ENCODE measurements at places on chromosomes 16 and 17. TPM values are rescaled to one million over a fixed set of nuclear protein-coding genes. Genes with fewer than 3 reads are reported as not detected.
A peak's percentile ranks its signal among the peaks of the same experiment; 100 is the strongest.

- peak; percentile 31 for DNase-seq
- H3K4me1 ChIP-seq: peaks cover 17% of the 10 kb centered on the region
- H3K27me3 ChIP-seq: no peaks in the 10 kb centered on the region
- H3K27ac ChIP-seq: peak overlapping the region; percentile 47
- H3K36me3 ChIP-seq: peaks cover 16% of the 10 kb centered on the region
Measured at GRCh38 chr16:25148568-25149215, 37.1 kb downstream of the LCMT1 start.

- no peak overlapping the region for H3K27ac ChIP-seq
- H3K4me3 ChIP-seq: no peak overlapping the region
- peaks cover 6% of the 10 kb centered on the region for H3K36me3 ChIP-seq
- DNase-seq: no peak
- peaks cover 3% of the 10 kb centered on the region for H3K4me1 ChIP-seq
Measured at GRCh38 chr17:59753522-59754467, 46.3 kb downstream of the VMP1 start.

GRCh38 chr16:27237219-27238015 is 31.2 kb downstream of the NSMCE1 start:
- no peak for DNase-seq
- H3K4me1 ChIP-seq: peaks cover 31% of the 10 kb centered on the region
- no peaks in the 10 kb centered on the region for H3K27me3 ChIP-seq
- peak overlapping the region; percentile 83 for H3K27ac ChIP-seq
- no peaks in the 10 kb centered on the region for H3K36me3 ChIP-seq

- H3K36me3 ChIP-seq: no peaks in the 10 kb centered on the region
- H3K27ac ChIP-seq: no peak within 1 kb of the TSS
- peak within 1 kb of the TSS; percentile 69 for H3K4me3 ChIP-seq
- peaks cover 4% of the 10 kb centered on the region for H3K4me1 ChIP-seq
Measured at GRCh38 chr16:85898521-85899442, at the start of gene IRF8. IRF8 (plus strand) TSS chr16:85899162; CDS start chr16:85903016, 3,854 bp downstream.

GRCh38 chr16:86432691-86433090 is 77.6 kb upstream of the FOXF1 start:
- H3K27ac ChIP-seq: no peak overlapping the region
- no peaks in the 10 kb centered on the region for H3K36me3 ChIP-seq
- H3K4me3 ChIP-seq: no peak overlapping the region
- DNase-seq: no peak

DNA sequence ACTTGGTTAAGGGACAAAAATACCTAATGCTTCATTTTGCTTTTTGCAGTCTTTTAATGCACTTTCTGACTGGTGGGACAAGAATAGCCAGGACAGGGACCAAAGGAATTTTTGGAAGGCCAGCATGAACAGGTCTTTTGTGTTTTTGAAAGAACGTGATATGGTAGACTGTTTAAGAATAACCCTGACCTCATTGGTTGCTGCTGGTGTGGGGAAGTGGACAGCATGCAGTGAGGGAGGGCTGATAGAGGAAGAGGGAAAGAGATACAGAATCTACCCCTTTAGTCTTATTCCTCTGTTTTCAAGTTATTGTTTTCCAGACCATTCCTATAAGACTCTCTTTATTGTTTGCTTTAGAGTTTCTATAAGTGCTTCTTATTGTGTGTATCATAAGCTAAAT is 816.2 kb downstream of the CDH11 start:
- DNase-seq: no peak
- peaks cover 15% of the 10 kb centered on the region for H3K4me1 ChIP-seq
- H3K27me3 ChIP-seq: no peaks in the 10 kb centered on the region
- H3K27ac ChIP-seq: no peak overlapping the region
- H3K4me3 ChIP-seq: no peak overlapping the region

DNA sequence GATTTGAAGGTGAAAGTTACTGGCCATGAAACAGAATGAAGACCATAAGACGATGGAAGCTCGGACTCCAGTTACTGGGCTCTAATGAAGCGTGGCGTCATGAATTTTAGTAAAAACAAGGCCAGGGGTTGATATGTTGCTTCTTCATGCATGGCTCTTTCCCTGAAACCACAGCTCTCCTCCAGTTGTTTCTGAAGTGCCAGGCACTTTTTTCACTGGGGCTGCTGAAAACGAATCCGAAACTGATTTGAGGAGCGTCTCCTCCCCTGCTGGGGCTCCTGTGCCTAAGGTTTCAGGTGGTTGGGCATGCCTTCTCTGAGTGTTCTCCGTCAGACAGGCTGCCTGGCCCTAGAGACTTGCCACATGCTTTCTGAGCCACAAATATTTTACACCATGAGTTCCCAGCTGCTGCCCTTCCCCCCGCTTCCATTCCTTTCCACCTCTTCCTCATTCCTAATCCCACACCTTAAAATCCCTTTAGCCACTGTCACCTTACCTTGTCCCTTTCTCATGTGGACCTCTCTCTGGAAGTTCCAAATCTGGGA is 3.7 kb upstream of the MYL4 start:
- H3K27ac ChIP-seq: 0 out of 2 replicates have a peak overlapping the region, but pooled peaks have one; percentile 9
- peaks cover 21% of the 10 kb centered on the region for H3K4me1 ChIP-seq
- peak; percentile 26 for DNase-seq
- no peak overlapping the region for H3K4me3 ChIP-seq

DNA sequence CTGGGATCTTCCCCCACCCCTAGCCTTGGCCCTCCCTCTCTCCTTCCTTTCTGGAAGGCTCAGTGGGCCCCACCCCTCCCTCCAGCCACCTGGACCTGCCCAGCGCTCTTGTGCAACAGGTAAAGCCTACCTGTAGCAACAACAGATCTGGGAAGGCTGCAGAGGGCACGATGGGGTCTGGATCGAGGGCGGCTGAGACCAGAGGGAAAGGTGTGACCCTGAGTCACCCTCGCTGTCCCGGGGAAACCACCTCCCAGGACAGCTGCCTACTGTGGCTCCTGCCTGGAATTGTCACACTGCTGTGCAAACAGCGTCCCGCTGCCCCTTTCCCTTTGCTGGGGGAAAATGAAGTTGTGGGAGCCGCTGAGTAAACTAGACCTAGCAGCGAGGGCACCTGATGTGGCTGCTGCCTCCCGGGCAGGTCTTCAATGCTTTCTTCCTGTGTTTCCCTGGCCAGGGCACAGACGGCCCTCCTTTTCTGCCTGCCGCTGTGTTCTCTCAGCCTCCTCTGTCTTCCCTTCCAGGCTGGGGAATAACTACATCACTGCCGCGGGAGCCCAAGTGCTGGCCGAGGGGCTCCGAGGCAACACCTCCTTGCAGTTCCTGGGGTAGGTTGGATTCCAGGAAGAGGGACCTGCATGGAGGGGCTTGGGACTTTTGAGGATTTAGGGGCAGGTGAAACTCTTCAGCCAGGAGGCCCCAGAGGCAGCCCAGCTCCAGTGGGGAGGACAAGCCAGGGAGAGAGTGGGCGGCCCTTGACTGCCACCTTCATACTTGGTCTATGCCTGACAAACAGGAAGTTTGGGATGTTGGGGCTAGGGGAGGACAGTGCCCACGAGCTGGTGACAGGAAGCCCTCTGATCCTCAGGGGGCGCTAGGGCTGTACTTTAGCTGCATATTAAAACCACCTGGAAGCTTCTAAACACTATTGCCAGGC is 22.2 kb upstream of the CYLD start:
- H3K4me1 ChIP-seq: peaks cover 12% of the 10 kb centered on the region
- peaks cover 5% of the 10 kb centered on the region for H3K36me3 ChIP-seq
- peak overlapping the region; percentile 41 for H3K27ac ChIP-seq
- no peaks in the 10 kb centered on the region for H3K27me3 ChIP-seq

DNA sequence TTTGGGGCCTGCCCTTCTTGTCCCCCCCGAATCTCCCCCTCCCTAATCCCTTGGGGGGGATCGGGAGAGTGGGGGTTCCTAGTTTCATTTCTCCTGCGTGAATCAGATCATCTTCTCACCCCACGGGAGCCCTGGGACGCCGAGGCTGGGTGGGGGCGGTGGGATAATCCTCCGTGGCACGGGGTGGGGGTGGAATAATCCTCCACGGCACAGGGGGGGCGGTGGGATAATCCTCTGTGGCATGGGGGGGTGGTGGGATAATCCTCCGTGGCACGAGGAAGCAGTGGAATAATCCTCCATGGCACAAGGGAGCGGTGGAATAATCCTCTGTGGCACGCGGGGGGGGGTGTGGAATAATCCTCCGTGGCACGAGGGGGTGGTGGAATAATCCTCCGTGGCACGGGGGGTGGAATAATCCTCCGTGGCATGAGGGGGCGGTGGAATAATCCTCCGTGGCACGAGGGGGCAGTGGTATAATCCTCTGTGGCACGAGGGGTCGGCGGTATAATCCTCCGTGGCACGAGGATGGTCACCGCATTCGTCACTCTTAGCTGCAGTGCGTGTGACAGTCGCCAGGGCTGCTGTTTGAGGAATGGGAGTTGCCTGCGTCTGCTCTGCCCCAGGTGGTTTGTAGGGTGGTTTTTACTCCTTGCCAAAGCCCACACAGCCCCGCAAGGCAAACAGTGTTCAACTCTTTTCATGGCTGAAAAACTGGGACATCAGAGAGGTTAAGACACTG is 156.9 kb downstream of the LAT start:
- DNase-seq: no peak
- 0 out of 2 replicates have a peak, but pooled peaks cover 8% of the 10 kb centered on the region for H3K4me1 ChIP-seq
- H3K36me3 ChIP-seq: no peaks in the 10 kb centered on the region
- H3K27ac ChIP-seq: no peak overlapping the region
- no peak overlapping the region for H3K4me3 ChIP-seq
- no peaks in the 10 kb centered on the region for H3K27me3 ChIP-seq

DNA sequence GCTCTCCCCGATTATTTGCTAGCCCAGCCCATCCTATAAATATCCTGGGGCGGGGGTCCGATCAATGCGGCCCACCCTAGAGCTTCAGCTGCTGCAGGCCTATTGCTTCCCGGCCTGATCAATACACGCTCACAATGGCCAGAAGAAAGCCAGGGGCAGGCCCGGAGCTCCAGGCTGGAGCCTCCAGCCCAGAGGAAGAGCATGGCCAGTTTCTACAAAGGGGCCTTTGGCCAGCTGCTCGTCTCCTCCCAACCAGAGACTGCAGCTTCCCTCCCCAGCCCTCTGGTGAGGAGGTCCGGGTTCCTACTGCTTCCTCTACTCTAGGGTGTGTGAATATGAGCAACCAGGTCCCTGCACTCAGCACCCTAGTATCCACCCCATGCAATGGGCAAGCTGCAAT is 36.7 kb downstream of the SALL1 start:
- peak overlapping the region; percentile 59 for H3K4me3 ChIP-seq
- H3K4me1 ChIP-seq: peaks cover 60% of the 10 kb centered on the region
- no peak overlapping the region for H3K27ac ChIP-seq
- peaks cover under 1% of the 10 kb centered on the region for H3K36me3 ChIP-seq

- no peak overlapping the region for H3K4me3 ChIP-seq
- H3K27me3 ChIP-seq: no peaks in the 10 kb centered on the region
- H3K4me1 ChIP-seq: no peaks in the 10 kb centered on the region
- no peak overlapping the region for H3K27ac ChIP-seq
- no peaks in the 10 kb centered on the region for H3K36me3 ChIP-seq
Measured at GRCh38 chr16:66858740-66859396, 14.7 kb downstream of the CA7 start.

GRCh38 chr17:1559047-1560043 is 3.2 kb downstream of the PITPNA start:
- peaks cover 31% of the 10 kb centered on the region for H3K4me1 ChIP-seq
- H3K4me3 ChIP-seq: no peak overlapping the region
- peak overlapping the region; percentile 70 for H3K27ac ChIP-seq

- no peak overlapping the region for H3K27ac ChIP-seq
- H3K4me3 ChIP-seq: no peak overlapping the region
- no peak for DNase-seq
- H3K36me3 ChIP-seq: no peaks in the 10 kb centered on the region
- H3K27me3 ChIP-seq: peaks cover 3% of the 10 kb centered on the region
- no peaks in the 10 kb centered on the region for H3K4me1 ChIP-seq
Measured at GRCh38 chr16:67346341-67346740, 19.7 kb downstream of the LRRC36 start.

DNA sequence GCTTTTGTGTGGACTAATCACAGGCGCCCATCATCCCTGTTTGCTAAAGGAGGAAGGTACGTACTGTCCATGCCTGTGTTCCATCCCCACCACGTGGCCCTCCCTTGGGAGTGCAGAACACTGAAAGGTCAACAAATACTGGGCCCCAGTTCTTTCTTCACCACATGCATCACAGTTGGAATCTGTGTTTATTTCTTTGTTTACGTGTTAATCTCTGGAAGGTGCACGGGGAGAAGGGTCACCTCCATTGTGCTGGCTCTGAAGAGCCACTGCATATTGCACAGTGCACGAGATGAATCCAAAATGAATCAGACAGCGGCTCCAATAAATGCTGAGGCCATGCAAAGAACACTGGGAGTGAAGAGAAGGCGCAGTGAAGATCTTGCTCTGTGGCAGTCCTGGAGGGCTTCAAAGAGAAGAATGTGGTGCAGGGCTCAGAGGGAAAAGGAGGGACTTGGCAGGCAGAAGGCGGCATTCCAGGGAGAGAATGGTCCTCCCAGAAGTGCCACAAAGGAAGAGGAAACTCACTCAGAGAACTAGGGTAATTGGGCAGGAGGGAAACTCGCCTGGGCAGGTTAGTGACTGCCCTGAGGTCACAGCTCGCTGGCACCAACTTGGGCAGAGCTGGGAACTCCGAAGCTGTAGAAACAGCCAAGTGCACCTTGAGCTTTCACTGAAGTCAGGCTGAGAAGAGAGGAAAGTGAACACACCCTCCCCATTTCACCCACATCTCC is 3.7 kb downstream of the RPH3AL start:
- no peaks in the 10 kb centered on the region for H3K36me3 ChIP-seq
- H3K27me3 ChIP-seq: no peaks in the 10 kb centered on the region
- H3K4me1 ChIP-seq: peaks cover 17% of the 10 kb centered on the region

DNA sequence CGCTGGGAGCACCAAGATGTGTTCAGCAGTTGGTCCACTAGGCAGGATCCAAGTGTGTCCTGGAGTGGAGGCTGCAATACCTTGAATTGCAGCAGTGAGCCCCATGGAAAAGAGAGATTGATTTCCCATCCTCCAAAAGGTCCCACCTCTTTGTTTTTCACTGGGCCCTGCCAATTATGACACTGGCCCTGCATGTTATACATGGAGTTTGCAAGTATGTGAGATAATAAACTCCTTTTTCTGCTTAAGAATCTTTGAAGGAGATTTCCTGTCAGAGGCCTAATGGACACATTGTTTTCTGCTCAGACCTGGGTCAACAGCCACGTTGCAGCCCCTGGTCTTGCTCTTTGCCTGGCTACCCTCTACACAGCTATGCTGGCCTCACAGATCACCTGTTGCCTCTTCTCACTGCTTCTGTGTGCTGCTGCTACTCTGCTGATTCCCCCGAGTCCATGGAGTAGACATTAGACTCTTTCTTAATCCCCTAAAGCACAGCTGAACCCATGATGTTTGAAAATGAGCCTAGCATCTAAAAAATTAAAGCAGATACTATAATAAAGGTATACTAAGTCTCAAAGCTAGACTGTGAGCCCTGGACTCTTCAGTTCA is 341.9 kb upstream of the CDH11 start:
- H3K36me3 ChIP-seq: no peaks in the 10 kb centered on the region
- DNase-seq: no peak
- H3K4me3 ChIP-seq: no peak overlapping the region
- no peak overlapping the region for H3K27ac ChIP-seq
- H3K4me1 ChIP-seq: 0 out of 2 replicates have a peak, but pooled peaks cover 7% of the 10 kb centered on the region
- H3K27me3 ChIP-seq: no peaks in the 10 kb centered on the region

GRCh38 chr16:28522792-28523191 is 16.0 kb downstream of the NUPR1 start:
- H3K4me1 ChIP-seq: no peaks in the 10 kb centered on the region
- no peak overlapping the region for H3K4me3 ChIP-seq
- no peaks in the 10 kb centered on the region for H3K27me3 ChIP-seq

CHST4 gene
- 9.9 TPM for total RNA-seq

ZNRF1 gene
- 47.6 TPM for total RNA-seq

SMIM36 gene
- not detected for total RNA-seq

PROCA1 gene
- total RNA-seq: 31.7 TPM

POLR3K gene
- total RNA-seq: 37.9 TPM

ICAM2 gene
- 0.33 TPM for total RNA-seq

KRT16 gene
- total RNA-seq: not detected

ABCC11 gene
- not detected for total RNA-seq

SRCAP gene
- total RNA-seq: 55.8 TPM

RNF213 gene
- 70.5 TPM for total RNA-seq
